Thymus (tissue), 14 donors: ENCODE measurements at places on chromosomes 7 and 10.

DNA sequence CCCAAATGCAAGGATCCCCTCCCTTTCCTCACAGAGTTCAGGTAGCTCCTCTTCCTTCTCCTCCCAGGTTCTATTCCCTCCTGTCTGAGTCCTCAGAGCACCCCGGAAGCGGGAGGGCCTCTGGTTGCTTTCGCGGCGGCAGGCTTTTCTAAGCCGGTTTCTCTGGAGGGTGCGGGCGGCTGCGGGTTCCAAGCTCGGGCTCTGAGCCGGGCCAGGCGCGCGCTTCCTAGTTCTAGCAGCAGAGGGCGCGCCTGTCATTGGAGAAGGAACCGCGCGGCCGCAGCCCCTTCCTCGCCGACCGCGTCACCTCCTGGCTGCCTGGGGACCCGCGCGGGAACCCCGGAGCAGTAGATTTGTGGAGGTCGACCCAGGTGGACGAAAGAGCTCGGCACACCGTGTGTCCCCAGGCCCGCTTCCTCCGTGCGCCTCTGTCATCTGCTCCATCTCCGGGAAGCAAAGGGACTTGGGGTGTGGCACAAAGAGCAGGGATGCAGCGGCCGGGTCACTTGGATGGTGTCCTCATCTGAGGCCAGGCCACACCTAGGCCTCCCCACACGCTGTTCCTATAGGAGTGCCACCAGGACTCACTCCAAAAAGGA, 389.0 kb upstream of the PODXL start:
- DNase-seq = peak; percentile 41

- no peak for DNase-seq
Measured at GRCh38 chr7:28996836-28997235, 38.7 kb upstream of the TRIL start.

DNA sequence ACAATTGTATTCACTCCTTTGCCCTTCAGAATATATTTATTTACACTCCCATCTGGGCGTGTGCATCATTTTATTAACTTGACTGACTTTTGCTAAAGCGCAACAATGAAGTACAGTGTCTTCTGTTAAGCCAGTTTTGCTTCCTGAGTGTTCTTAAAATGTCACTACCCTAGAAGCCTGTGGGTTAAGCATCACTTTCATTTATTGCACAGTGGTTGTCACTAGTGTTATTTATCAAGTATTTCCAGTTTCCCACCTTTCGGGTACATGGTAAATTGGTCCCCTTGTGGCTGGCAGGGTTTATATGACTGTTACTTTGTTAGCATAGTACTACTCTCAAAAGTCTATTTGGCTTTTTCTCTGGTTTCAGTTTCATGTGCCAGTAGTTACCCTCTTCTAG, 3.3 kb downstream of the HILPDA start:
- no peak for DNase-seq

- DNase-seq = no peak
Measured at GRCh38 chr10:82737549-82737948, 862.6 kb downstream of the NRG3 start.

- no peak for DNase-seq
Measured at GRCh38 chr7:88317422-88317821, 10.7 kb upstream of the STEAP4 start.

DNA sequence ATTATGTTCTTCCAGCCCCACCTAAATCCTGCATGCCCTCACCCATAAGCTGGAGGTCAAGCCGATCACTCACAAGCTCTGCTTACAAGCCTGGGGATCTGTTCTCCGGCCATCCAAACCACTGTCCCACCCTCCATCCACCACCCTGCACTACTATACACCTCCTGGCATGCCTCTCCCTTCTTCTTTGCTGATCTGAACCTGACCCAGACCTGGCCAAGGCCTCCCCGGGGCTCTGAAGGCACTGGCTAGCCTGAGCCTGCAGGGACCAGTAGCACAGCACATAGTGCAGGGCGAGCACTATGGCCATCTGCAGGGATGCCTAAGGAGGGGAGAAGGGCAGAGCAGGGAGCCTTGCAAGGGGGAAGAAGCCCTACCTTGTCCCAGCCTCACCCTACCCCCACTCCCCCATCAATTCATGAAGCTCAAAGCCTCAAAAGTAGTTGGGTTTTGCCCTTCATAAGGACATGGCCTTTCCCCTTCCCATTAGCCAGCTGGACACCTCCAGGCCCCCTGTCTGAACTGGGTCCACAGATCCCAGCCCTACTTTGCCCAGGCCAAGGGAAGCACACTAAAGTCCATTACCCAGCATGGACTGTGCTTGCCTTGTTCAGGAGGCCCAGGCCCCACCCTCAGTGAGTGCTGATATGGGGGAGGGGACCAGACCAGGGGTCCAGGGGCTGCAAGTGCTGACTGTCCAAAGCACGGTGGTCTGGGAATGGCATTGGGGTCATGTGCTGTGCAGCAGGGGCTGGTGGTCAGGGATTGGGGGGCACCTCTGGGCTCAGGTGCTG, 29.6 kb downstream of the CHAT start:
- no peak for DNase-seq

GRCh38 chr10:48608976-48609375, 4.1 kb upstream of the ARHGAP22 start:
- no peak for DNase-seq

- peak; percentile 15 for DNase-seq
Measured at GRCh38 chr7:124764847-124765400, 668 bp downstream of the GPR37 start.
